AG09319 (cell line): ENCODE measurements at places on chromosomes 3 and 15.
A peak's percentile ranks its signal among the peaks of the same experiment; 100 is the strongest.

DNA sequence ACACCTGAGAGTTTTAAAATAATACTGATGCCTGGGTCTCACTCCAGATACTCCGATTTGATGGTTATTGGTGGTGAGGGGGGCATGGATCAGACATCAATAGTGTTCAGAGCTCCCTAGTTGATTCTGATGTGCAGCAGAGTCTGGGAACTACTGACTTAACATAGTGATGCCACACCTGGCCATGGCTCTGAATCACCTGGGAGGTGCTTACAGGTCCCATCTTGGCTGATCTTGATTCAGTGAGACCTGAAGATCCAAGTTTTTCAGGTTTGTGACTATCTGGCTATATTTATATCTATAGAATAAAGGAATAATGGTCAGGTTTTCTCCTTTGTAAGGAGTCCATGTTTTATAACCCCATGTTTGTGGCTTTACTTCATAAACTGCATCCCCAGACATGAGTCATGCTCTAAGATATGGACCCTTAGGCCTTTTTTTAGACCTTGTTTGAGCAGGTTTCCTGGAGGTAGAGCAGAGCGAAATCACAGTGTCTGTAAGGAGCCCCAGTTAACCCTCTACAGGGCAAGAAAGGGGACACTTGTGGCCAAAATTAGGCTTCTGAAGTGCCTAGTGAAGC, 101.4 kb downstream of the LARS2 start:
- no peak for DNase-seq

GRCh38 chr3:63595221-63595620, 57.3 kb upstream of the SNTN start:
- DNase-seq: no peak

DNA sequence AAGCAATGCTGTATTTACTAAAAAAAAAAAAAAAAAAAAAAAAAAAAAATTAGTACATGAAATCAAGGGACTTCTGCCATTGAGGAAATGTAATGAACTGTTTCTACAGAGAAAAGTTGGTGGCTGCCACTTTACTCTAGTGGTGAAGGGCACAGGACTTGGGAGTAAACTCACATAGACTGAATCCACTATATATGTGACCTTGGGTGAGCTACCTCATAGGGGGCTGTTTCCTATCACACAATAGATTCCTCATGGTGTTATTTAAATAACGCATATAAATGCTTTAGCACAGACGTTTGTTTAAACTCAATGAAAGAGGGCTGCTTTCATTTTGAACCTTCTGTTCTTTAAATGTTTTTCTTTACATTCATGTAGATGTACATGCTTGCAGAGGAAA, 25.8 kb downstream of the TERC start:
- no peak for DNase-seq

DNA sequence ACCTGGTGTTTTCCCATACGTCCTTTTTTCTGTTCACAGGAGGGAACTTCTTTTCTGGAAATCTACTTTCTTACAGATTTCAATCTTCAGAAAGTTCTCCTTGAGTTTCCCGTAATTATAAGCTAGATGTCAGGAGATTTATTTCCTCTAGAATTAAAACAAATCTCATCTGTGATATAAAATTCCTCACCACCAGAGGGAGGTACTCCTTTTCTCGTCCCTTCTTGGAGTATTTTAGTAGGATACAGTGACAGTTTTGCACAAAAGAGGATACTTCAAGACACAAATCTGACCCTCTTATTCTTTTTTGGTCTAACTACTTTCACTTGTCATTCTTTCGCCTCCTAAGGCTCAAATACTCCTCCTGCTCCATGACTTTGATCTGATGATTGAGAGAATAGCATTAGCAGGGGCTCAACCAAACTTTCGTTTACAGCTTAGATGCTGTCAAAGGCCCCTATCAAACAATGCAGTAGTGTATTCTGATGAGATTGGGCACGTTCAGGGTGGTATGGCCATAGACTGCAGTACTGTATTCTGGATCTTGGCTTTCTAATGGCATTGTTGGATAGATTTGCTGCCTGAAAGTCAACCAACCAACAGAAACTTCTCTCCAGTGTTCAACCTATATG, 38.0 kb downstream of the TMEM41A start:
- DNase-seq: no peak

DNA sequence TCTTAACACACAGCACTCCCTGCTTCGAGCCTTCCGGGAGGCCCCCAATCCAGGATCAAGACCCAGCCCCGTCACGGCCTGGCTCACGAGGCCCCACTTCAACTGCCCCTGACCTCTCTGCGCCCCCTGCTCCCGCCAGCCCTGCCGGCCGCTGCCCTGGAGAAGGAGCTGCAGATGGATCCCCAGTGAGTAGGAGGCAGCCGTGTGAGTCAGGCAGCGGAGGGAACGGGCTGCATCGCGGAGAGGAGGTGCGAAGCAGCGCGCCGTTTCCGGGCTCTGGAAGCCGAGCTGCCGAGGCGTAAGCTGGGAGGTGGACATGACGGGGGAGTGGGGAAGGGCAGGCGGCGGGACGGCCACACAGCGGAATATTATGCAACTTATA, 133.4 kb downstream of the TPRA1 start:
- DNase-seq: no peak

GRCh38 chr3:101996832-101997231, 147.5 kb downstream of the NFKBIZ start:
- no peak for DNase-seq

DNA sequence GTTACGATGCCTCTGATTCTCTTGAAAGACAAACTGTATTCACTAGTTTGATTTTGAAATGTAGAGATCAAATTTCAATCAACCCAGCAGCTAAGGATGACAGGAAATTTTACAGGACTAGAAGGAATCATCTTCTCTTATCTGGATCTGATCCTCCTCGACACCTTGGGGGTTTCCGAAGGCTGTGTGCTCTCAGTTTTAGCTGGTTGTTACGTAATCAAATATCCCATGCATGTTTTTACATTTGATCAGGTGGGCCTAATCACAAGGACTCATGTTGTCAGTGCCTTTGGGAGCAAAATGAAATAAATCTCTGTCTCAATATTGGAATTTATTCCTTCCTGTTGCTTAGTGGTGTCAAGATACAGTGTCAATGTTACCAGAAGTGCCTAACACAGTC, 141.9 kb upstream of the TNIK start:
- no peak for DNase-seq

DNA sequence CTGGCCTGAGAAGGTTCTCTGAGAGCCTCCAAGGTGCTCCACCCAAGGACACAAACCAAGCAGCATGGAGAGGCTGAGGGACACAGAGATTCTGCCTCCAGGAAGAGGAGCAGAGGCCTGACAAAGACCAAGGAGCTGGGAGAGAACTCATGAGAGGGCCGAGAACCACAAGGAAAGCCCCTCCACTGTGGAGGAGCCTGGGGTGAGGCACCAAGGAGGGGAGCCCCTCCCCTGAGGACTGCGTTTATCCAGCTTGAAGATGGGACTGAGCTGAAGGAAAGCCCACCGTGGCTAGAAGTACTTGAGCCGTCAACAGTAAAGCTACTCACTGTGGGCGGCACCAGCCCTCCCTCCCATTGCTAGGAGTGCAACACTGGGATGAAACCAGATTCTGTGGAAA, 63.1 kb upstream of the MEF2A start:
- no peak for DNase-seq

DNA sequence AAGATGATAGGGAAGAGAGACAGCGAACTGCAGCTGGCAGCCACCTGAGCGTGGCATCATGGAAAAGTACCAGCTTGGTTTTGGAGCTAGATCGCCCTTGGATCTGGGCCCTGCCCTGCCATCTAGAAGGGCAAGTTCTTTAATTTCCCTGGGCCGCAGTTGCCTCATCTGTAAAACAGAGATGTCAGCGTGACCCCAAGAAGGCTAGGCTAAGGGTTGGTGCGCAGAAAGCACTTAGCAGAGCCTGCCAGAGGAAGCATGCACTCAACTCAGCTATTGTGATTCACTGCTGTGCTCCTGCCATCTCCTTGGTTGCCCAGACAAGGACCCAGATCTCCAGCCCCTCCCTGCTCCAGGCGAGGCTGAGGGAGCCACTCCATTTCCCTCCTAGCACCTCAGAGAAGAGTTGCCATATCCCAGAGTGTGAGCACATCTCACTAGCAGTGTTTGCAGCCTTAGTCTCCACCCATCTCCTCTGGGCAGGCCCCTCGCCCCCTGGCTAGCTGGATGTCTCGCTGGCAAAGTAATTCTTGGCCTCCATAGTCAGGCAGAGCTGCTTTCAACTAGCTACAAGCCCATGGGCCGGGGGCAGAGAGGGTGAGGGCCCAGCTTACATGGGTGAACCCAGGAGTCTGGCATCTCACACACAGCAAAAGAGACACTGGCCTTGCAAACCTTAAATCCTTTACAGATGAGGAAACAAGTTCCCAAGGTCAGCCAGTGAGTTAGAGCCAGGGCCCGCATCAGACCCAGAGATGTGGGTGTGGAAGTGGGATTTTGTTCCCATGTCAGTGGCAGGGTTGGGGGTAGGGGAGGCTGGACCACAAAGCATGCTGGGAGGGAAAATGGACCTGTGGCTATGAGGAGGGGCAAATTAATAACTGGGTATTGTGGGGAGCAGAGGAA, 280.7 kb upstream of the TLE3 start:
- no peak for DNase-seq

GRCh38 chr3:196210673-196211556, at the start of gene ZDHHC19:
TSS of gene ZDHHC19 (minus strand) at chr3:196211400. CDS start at chr3:196211315, 85 bp downstream.
- DNase-seq: no peak

- DNase-seq: no peak
These were observed 131.0 kb upstream of the UMPS start for GRCh38 chr3:124599147-124599765.

DNA sequence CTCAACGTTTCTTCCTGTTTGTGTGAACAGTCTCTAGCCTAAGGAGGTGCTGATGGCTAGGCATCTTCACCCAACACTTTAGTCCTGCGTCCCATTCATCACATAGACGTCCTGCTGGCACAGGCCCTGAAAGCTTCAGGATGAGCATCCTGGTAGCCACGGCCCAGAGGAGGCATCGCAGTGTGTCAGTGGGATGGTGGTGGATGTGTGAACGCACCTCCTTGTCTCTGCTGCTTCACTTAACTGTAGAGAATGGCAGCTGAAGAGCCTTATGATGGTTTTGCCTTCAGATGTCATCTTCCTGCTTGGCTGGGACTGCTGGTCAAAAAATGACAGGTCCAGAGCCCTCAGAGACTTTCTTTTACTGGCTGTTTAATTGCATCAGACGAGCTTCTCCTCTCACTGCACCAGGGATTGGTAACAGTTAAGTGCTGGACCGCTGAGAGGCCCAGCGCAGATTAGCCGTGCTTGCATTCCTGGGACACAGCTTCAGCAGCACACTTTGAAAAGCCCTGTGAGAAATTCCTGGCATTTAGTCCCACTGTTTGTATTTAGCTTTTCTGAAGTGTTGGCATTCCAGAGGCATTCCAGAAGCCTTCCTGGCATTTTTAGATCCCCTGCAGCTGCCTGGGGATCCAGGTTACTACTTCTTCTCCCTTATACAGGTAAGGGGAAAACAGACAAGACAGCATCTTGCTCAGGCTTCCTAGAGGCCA, 132.4 kb upstream of the PLXNA1 start:
- no peak for DNase-seq

GRCh38 chr3:167507954-167508353, 34.1 kb upstream of the SERPINI2 start:
- DNase-seq: no peak

DNA sequence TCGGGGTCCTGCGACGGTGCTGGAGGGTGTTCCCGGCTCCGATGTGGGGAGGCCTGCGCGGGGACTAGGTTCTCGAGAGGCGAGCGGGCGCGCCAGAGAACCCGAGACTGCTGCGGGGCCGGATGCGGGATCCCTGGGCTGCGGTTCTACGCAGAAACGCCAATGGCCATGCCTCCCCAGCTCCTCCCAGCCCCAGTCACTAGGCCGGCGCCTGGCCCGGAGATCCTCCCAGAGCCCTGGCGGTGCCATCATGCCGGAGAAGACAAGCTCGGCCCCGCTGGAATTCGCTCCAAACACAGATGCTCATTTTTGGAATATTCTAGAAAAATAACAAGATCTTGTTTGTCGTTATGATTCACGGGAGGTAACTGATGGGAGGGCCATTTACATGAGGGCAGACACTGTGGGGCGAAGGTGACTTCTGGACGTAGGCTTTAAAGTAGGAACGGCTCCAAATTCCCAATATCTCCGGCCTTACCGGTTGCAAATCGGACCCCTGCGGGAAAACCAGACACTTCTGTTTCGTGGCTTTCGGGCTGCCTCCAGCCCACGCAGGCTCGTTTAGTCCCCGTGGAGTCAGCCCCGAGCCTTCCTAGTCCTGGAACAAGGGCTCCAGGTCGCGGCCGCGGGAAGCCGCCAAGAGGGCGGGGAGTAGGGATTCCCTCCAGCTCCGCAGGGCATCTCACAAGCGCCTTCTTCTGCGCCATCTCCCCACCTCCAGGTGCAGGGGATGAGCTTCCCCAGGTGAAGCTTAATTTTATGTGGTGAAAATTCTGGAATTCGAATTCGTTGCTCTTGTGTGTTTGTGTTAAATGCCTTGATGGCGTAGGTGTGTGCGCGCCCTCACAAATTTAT, 74.8 kb upstream of the POLG start:
- no peak for DNase-seq

DNA sequence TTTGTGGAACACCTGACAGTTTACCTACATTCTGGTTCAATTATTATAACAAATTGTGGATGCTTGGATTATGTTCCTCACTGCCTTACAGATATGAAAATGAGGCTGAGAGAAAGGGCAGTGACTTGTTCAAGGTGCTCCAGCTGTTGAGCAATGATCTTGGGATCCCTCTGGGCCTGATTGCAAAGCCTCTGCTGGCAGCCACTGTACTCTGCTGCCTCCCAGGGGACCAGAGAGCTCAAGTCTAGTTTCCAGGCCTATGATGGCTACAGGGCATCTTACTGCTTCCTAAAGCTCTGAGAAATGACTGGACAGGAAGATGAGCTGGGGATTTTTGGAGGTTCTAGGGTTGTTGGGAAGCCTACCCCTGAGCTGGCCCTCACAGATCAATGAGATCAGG, 2.3 kb upstream of the SHC4 start:
- DNase-seq: no peak

DNA sequence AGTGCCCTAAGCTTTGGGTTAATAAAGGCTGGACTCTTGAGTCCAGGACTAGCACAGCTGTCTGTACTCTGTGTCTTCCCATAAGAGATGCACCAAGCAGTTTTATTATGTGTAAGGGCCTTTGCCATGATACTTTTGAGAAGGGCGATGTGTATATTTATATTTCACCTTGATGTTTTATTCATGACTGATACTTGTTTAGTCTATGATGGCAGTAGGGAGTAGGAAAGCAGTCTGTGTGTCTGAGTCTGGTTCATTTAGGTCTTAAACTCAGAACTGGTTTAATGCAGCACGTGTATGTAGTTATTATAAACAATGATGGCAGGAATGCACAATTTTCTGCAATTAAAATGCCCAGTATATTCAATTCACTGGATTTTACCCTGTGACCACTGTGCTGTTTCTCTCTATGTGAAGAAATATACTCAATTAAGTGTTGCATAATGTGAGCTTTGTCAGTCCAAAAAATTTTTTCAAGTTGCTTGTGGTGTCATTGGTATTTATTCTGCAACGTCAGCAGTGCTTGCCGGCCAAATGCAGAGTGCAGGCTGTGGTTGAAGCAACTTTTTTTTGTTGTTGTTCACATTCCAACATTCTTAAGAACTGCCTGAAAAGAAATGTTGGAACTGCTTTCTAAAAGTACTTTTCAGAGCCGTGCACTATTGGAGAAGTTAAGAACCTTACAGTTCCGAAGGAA, 423.7 kb upstream of the SEMA6D start:
- DNase-seq: peak; percentile 91

GRCh38 chr3:10485380-10485779, 20.0 kb downstream of the ATP2B2 start:
- no peak for DNase-seq
